Left hindlimb (tissue), 1 donor: ENCODE measurements at places on chromosomes 16 and 17.

DNA sequence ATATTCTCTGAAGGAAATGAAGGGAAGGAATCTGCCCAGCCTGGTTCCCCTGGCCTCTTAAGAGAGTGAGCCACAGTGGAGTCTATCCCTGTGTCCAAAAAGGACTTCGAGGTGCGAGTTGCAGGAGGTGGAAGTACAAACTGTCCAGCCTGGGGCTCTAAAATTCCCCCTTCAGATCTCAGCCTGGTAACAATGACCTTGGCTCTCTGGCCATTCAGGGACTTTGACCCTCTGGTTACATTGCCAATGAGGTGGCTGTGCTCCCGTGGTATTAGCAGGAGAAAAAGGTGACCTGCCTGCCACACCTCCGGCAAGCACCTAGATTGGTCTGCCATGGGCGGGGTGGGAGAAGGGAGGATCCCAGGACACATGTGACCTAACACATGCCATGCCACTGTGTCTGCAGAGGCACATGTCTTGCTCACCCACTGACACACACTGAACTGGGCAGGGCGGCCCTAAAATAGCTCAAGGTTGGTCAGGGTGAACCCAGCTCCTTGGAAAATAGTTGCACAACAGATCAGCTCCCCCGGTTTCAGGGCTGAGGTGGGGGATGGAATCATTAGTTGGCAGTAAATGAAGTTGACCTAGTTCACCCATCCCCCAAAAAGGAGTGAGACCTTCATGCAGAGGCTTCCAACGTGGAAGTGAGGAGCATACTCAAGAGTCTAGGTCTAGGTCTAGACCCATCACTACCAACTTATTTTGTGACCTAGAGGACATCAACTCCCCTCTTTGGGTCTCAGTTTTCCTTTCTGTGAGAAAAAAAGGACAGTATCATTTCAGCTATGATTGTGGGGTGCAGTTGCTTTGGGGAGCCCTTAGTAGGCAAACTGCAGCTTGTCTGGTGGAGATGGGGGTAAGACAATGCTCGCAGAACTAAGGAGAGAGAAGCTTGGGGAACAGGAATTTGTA, 2.2 kb downstream of the NR1D1 start:
- peak; percentile 39 for DNase-seq

- no peak for DNase-seq
Measured at GRCh38 chr16:27408602-27409031, 6.6 kb downstream of the IL21R start.

GRCh38 chr17:17840751-17841591, 4.2 kb upstream of the SREBF1 start:
- DNase-seq: no peak

DNA sequence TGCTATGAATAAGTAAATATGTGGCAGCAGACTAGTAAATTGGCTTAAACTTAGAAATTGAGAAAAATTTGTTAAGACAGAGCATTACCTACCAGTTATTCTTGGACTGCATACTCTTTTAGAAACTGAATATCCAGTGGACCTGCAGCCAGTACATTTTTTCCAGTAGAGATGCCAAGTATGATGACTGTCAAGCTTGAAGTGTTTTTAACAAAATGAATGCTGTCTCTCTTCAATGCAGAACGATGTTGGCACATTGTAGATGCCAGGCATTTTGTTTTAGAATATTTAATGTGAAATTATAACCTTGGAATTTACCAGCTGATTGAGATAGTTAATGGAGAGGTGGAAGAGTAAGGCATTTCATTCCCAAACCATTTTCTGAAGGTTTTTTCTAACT, 52.5 kb downstream of the NFAT5 start:
- peak; percentile 39 for DNase-seq

GRCh38 chr17:67068999-67069398, 24.6 kb downstream of the CACNG1 start:
- no peak for DNase-seq

DNA sequence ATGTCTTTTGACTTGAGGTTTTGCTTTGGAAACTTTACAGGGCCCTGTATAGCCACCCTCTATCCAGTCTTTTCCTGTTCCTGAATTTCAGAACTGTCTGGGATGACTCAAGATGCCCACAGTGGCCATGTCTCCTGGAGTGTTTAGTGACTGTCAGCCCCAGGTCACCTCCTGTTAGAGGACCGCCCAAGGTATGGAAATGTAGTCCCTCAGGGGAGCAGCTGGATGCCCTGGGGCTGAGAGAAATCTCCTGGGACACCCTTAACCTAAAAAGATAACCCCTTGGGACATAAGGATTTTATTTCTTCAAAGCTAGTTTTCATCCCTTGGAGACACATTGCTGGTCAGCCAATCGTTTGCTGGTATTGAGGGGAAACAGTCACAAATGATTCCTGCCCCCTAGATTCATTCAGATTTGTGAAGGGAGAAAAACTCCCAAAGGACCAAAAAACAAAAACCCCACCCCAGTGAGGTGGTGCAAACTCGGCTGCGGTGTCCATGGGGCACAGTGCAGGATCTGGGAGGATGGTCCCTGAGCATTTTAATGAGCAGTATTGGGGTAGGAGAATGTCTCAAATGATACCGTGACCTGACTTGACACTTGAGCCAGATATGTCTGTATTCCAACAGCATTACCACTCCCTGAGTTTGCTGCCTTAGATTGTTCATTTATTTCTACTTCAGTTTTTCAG, 1.7 kb downstream of the ZNF267 start:
- no peak for DNase-seq

- DNase-seq: no peak
Measured at GRCh38 chr17:63555500-63556156, 5.4 kb downstream of the DCAF7 start.

DNA sequence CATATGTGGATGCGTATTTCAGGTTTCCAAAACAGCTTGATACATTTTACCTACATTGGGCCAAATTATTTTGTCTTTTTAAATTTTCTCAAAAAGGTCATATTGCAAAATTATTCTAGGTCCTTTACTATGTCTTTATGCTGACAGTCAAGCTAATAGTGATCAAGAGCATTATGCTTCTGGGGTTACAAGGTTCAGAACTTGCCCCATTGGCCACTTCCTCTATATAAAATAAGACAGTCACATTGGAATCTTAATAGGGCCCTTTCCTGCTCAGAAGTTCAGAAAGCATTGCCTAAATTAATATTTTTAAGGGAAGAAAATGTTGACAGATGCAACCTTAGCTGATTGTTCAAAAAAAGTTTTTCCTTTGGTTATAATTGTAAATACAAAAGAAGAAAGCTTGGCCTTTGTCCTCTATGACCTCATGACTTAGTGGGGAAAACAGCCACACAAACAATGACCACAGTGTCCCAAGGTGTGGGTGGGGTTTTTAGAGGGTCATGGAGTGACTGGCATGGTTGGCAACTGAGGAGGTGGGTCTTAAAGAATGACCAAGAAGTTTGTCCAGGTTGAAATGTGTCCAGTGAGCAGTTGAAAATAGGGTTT, 11.8 kb upstream of the RAB11FIP4 start:
- DNase-seq: no peak

DNA sequence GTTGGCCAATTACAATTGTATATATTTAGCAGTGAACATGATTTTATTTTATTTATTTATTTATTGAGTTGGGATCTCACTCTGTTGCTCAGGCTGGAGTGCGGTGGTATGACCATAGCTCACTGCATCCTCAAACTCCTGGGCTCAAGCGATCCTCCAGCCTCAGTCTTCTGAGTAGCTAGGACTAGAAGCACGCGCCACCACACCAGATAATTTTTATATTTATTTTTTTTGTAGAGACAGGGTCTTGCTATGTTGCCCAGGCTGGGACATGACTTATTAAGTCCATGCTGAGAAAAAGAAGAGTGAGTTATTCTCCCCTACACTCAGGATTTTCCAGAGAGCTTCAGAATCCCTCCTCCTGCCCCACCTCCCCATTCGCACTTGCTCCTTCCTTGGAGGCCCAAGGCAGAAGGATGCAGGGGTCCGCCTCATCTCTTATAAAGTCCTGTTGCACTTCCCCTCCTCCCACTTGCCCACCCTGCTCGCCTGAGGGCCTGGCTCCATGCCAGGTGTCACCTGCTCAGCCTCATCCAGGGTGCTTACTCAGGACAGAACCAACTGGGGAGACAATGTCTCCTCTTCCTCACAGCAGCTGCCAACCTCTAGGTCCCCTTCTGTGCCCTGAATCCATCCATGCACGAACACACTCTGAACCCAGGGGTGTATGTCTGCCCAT, 16.1 kb upstream of the SP2 start:
- no peak for DNase-seq

- DNase-seq: no peak
Measured at GRCh38 chr17:44757918-44758413, 822 bp upstream of the ADAM11 start.

- DNase-seq: peak; percentile 81
Measured at GRCh38 chr17:2174468-2175293, 119.8 kb downstream of the HIC1 start.

DNA sequence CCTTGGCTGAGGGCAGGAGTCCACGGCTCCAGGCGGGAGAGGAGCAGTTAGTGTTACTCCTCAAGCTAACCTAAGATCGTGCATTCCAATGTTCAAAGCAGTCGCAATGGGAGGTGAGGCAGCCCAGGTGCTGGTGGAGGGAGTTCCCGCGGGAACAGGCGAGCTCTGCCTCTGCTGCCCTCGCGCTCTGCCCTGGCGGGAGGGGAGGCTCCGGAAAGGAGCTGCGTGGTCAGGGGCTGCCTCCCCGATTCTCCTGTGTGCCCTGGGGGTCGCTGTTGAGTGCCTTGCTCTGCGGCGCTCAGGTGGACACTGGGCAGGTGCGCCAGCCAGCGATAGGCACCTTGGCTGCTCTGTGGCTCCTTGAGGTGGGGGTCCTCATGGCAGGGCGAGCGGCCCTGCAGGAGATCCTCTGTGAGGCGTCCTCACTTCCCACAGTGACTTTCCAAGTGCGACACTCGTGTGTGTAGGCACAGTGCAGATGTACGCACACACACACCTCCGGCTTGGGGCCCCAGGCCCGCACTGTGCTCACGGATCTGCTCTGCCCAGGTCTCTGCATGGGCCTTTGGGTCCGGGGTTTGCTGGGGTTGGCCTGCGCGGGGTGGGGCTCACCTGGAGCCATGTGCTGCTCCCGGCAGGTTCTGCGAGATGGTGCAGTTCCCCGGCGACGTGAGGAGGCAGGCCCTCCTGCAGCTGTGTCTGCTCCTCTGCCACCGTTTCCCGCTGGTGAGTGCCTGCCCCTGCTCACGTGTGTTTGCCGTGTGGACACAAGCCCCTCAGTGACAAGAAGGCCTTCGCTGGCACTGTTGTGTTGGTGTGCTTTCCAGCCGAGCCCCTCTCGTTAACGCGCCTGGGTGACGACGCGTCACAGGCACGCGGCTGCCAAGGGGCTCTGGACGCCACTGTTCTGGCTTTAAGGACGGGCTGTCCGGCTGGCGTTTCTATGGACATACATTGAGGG, 97.9 kb upstream of the ZNF750 start:
- DNase-seq: peak; percentile 12

- no peak for DNase-seq
Measured at GRCh38 chr17:54785643-54786268, 114.9 kb upstream of the TOM1L1 start.

DNA sequence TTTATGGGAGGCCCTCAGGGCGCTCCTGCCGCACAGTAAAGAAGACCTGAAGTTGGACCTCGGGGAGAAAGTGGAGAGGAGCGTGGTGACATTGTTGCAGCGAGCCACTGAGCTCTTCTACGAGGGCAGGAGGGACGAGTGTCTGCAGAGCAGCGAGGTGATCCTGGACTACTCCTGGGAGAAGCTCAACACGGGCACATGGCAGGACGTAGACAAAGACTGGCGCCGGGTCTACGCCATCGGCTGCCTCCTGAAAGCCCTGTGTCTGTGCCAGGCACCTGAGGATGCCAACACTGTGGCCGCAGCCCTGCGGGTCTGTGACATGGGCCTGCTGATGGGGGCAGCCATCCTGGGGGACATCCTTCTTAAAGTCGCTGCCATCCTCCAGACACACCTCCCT, 6.8 kb downstream of the KDM8 start:
- DNase-seq: no peak

DNA sequence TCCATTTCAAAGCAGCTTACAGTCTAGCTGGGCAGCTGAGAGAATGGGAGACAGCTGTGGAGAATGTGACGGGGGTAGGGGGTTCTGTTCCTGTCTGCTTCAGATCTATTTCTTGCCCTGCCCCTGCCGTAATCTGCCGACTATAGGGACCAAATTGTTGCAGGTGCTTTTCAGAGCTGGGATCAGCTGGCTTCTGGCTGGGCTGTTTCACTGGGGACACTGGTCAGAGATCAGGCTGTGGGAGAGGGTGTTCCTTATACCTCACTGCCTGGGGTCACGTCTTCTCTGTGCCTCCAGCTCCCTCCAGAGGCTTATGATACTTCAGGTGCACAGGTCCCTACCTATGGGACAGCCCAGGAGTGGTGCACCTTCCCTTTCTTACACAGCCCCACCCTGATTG, 514.9 kb upstream of the GOT2 start:
- DNase-seq: no peak

GRCh38 chr16:71351558-71351901, 7.0 kb upstream of the CALB2 start:
- no peak for DNase-seq

- no peak for DNase-seq
Measured at GRCh38 chr16:66553223-66553622, 847 bp downstream of the CKLF start.

- DNase-seq: no peak
Measured at GRCh38 chr17:79221597-79221996, 147.0 kb downstream of the ENGASE start.

DNA sequence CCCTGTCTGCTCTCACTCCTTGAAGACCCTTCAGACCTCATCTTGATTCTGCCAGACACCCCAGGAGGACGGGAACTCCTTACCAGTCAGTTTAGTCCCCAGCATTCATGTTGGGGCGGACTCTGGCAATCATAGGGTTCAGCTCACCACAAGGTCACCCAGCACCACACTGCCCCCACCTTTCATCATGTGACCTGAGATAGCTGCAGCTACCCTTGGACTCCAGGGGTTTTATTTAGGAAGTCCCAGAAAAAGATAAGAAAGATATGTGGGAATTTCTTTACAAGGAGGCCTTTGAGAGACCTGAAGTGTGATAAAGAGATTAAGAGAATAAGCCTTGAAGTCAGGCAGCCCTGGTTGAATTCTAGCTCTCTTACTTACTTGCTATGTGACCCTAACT, 59.8 kb upstream of the NLK start:
- DNase-seq: no peak

- peak; percentile 59 for DNase-seq
Measured at GRCh38 chr17:74923538-74924249, 379 bp upstream of the OTOP2 start.
